ENCODE measurements at places on chromosomes 4 and X.

DNA sequence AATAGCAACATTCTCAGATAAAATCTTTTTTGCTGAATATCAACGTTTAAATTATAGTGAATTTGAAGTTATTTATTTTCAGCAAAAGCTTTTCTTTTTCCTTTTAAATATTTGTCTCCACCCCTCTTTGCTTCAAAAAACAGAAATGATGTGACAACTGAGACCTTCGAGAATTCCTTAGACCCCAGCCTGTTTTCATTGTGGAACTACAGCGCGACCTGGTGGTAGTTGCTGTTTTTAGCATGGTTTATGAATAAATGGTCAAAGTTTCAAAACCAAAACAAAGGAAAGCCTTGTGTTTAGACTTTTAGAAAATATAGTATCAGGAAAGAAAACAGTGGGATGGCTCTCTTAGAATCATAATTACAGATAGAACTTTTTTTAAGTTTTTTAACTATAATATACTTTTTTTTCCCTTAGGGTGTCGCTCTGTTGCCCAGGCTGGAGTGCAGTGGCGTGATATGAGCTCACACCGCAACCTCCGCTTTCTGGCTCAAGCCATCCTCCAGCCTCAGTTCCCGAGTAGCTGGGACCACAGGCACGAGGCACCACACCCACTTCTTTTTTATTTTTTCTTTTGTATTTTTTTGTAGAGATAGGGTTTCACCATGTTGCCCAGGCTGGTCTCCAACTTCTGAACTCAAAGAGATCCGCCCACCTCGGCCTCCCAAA is 26.8 kb upstream of the TMEM184C start:
- DNase-seq = peak; percentile 85

DNA sequence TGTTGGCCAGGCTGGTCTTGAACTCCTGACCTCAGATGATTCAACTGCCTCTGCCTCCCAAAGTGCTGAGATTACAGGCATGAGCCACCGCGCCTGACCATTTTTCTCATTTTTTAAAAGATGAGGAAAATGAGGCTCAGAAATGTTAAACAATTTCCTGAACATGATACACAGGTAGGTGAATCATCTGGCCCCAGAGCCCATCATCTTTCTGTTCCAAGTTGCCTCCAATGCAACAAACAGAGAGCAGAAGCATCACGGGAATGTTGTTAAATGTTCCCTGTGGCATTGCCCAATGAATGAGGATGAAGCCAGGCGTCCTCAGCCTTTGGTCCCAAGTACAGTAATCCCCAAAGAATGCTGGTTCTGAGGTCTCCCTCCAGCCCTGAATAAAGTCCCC is 31.3 kb upstream of the ANXA5 start:
- DNase-seq = peak; percentile 65

GRCh38 chr4:144583658-144584057 is 62.3 kb upstream of the HHIP start:
- DNase-seq = peak; percentile 47

GRCh38 chrX:133134282-133134681 is 37.4 kb upstream of the USP26 start:
- DNase-seq = no peak

DNA sequence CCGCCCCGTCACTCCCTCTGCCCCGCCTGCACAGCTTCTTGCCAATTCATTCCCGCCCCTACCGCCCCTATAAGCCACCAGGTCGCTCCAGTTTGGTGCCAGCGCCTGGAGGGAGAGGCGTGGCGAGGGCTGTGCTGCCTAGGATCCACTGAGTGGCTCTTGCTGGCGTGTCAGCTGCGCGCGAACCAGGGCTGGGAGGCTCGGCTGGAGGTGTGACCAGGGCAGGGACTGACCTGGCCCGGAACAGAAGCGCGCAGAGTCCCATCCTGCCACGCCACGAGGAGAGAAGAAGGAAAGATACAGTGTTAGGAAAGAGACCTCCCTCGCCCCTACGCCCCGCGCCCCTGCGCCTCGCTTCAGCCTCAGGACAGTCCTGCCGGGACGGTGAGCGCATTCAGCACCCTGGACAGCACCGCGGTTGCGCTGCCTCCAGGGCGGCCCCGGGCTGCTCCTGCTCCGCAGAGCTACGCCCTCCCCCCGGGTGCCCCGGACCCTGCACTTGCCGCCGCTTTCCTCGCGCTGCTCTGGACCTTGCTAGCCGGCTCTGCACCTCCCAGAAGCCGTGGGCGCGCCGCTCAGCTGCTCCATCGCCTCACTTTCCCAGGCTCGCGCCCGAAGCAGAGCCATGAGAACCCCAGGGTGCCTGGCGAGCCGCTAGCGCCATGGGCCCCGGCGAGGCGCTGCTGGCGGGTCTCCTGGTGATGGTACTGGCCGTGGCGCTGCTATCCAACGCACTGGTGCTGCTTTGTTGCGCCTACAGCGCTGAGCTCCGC is at the start of gene GPR78:
GPR78 (plus strand) TSS at position 72 of the 773 bp plus-strand sequence; CDS start at position 663, 591 bp downstream.
- peak; percentile 39 for DNase-seq

DNA sequence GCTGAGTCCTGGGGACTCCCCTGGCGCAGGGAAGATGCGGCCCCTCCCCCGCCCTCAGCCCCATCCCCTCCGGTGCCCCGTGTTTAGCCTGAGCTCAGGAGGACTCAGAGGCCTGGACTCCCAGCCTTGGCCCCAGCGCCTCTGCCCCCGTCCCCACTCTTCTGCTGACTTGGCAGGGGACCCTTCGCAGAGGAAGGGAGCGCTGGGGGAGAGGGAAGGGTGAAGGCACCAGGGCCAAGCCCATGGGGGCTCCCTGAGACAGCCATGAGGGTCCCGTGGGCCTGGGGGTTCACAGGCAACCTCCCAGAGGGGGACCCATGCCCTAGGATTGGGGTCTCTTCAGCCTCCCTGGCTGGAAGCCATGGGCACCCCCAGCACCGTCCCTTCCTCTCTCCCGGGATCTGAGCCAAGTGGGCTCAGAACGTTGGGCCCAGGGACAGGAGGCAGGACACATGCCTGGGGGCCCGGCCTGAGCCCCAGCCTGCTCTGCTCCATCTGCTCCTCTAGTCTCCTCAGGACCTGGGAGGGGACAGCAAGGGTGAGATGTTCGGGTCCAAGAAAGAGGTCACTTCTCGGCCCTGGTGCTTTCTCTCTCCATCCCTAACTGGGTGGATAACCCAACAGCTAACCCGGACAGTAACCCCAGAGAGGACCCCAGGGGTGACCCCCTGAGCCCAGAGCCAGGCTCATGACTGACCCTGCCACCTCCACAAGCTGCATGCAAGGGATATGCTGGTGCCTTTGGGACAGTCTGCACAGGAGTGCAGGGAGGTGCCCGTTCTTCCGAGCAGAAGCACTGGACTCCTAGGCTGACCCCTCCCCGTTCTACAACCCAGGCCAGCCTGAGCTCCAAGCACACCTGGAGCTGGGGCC is 1.5 kb upstream of the CPLX1 start:
- DNase-seq = no peak
